ENCODE measurements at places on chromosomes 7 and 10. TPM values are rescaled to one million over a fixed set of nuclear protein-coding genes. Genes with fewer than 3 reads are reported as not detected.

EPO gene
- total RNA-seq = not detected

FAS gene
- total RNA-seq = 4.8 TPM

PON3 gene
- total RNA-seq = not detected

- H3K4me3 ChIP-seq = no peak overlapping the region
- no peaks in the 10 kb centered on the region for H3K27me3 ChIP-seq
- no peaks in the 10 kb centered on the region for H3K36me3 ChIP-seq
Observed at GRCh38 chr10:18368273-18368672, 228.0 kb downstream of the CACNB2 start.

DNA sequence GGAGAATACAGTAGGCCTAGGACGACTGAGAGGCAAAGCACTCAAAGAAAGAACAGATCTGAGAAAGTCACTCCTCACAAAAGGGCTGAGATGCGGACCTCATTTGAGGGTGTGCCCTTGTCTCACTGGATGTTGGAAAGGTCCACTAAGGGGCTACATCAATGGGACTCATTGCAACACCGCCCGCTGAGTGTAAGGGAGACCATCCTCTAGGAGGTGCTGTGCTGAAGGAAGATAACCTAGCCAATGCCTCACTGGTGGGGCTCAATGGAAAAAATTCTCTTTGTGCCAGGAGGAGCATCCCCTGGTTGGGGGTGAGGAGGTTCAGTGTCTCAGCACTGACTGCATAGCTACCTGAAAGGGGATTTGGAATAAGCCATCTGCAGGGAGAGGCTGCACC is 758.7 kb upstream of the CELF2 start:
- H3K27ac ChIP-seq = no peak overlapping the region
- H3K4me1 ChIP-seq = no peaks in the 10 kb centered on the region
- no peak overlapping the region for H3K4me3 ChIP-seq
- H3K27me3 ChIP-seq = no peaks in the 10 kb centered on the region
- DNase-seq = no peak

GRCh38 chr7:38822549-38822948 is 86.4 kb downstream of the VPS41 start:
- H3K36me3 ChIP-seq = no peaks in the 10 kb centered on the region
- H3K27me3 ChIP-seq = no peaks in the 10 kb centered on the region
- H3K4me1 ChIP-seq = no peaks in the 10 kb centered on the region
- no peak overlapping the region for H3K4me3 ChIP-seq

All from PC-3 (cell line).